ENCODE measurements at places on chromosomes 5 and 9. TPM values are rescaled to one million over a fixed set of nuclear protein-coding genes. Genes with fewer than 3 reads are reported as not detected.

GRCh38 chr5:55570026-55570425 lies 35.3 kb upstream of the PLPP1 start:
- DNase-seq = no peak

DNA sequence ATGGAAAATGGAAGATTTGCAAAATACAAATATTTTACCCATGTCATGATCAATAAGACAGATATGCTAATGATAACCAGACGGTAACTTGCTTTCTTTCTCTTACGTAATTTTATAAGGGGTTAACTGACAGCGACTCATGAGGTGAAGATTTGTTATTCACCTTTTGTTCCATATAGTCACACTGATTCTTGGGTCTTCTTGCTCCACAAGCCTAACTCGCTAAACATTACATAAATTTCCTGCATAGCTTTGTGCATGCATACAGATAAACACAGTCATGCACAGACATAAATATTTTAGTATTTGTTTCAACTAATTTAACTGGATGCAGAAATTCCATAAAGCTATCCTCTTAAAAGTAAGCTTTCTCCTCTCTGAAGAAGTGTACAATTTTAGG lies 225.9 kb downstream of the VPS13A start:
- no peak for DNase-seq

DNA sequence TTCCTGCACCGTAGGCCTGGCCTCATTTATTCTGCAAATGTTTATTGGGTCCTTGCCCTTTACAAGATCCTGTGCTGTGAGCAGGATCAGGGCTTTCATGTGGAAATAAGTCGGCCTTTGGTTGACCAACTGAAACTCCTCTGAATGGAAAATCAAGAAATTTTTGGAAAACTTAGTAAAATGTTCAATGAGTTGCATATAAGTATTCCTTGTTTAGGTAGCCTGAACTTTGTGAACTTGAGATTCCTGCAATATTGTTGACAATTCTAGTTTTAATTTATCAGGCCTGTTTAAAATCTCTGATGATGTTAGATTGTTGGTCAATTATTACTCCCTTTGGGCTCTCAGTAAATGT lies 1.1 kb downstream of the MAML1 start:
- DNase-seq = no peak

- DNase-seq = no peak
These were observed 119.0 kb downstream of the ENTREP1 start for GRCh38 chr9:69444021-69444420.

- no peak for DNase-seq
These were observed 99.1 kb upstream of the ABCA1 start for GRCh38 chr9:105027084-105027483.

- DNase-seq = no peak
These were observed 107.4 kb downstream of the ZNF462 start for GRCh38 chr9:106970219-106970975.

DNA sequence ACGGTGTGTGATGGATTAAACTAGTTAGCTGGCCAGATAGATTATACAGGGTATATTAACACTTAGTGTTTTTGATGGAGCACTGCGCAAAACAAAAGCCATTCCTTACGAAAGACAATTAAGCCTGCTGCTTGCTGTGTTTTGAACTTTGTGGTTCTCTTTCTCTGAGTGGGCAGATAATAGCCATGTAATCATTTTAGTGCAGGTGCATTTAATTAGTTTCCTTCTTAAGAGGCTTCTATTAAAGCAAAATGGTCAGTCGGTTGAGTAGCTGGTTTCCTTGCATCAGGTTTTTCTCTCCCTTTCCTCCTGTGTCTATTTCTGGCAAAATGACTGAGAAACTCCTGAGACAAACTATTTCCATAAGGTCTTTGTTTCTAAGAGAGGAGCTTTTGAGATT lies 512.5 kb downstream of the DMAC1 start:
- no peak for DNase-seq

DNA sequence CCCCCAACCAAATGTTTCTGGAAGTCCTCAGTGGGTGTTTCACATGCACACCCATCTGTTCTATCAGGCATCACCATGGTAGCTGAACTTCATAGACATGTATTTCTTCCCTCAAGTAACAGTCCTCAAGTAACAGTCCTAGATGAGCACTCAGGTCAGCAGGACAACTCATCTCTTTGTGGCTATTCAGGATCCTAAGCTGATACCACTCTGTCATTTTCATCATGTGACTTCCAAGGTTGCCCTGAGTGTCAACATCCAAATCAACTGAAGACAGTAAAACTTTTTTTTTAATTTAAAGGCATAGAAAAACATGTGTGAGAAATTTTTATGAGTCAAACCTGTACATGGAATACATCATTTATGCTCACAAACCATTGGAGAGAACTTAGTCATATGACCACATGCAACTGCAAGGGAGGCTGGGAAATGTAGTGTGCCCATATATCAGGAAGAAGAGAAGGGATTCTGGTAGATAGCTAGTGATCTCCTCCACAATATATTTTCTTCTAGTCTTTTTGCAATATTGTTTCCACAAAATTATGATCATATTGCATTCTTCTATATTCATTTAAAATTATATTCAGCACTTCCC lies 64.2 kb upstream of the FST start:
- no peak for DNase-seq

DNA sequence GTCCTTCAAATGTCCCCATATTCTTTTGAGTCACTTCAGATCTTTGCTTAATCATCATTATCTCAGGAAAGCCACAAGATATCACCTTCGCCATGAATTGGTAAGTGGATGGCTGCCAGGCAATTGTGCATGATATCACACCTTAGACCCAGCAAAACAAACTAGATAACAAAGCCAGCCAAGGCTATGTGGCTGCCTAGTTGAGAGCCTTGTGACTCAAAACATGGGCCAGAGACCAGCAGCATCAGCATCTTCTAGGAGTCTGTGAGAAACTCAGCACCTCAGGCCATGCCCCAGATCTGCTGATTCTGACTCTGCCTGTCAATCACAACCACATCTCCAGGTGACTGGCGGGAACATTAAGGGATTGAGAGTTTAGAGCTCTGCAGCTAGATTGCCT lies 82.8 kb downstream of the SLIT3 start:
- no peak for DNase-seq

DNA sequence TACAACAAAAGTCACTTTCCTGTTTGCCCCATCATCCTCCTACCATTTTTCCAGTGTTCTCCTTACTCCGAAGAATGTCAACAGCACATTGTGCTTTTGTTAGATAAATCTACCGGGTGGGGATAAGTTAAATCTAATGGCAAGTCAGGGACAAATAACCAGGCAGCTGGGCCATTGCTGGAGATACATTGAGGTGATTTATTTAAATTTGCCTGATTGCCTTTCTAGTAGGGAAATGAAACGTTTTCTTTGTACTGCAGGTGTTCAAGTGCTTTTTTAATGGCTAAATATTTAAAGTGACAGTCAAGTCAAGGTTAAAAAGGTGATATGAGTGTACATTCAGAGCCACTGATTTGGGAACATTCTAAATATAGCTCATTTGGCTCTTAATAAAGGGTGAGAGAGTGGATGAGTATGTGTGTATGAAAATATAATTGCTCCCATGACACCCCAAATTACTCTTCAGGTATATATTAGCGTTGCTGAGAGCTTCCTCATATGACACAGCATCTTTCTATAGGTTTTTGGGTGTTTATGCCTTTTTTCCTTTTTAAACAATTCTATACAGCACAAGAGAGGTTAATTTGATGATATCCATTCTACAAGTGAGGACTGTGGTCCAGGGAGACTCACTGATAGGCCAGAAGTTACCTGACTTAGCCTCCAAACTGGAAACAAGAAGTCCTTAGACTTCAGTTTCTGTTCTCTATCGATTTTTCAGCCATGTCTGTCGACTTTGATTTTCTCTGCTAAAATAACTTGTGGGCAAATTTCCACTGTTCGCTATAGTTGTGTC lies 51.9 kb downstream of the DMRT2 start:
- DNase-seq = no peak

DNA sequence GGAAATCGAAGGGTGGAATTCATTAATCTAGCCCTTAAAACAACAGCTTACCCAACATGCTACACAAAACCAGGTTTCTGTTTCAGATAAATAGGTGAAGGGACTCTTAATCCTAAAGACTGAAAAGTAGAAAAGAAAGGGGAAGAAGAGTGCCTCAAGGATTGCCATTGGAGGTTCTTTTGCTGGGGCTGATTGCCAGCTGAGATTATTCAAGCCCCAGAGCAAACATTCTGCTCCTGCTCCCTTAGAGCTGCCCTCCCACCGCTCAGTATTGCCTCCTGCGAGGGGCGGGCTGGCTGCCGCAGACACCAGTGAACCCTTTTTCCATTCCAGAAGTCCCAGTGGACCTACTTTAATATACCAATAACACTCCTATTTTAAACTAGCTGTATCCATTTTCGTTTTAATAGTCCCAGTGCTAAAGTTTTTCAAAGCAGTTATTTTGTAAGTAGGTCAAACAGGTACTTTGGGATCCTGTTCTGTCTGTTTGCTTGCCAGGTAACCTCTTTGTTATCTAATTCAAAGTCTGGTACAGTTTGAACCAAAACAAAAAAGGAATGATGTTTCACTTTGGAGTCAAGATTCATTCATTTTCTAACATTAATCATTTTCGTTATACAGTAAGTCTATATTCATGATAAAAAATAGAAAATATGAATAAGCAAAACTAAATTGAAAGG lies 38.6 kb downstream of the HMGCS1 start:
- DNase-seq = no peak

DNA sequence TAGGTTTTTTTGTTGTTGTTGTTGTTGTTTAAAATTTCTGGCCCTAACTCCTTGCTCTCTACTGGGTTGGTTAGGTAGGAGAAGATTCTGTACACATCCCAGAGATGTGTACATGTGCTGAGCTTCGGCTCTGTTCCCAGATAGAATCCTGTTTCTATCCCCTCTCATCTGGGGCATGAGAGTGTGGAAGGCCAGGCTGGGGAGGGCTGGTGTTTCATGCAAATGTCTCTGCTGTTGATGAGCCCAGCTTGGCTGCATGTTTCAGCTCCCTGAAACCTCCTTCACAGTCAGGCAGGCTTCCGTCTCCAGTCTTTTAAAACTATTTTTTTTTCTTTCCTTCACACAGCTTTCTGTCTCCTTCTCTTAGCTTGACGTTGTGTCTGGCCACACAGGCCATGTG lies 526.9 kb upstream of the KLF4 start:
- DNase-seq = no peak

GRCh38 chr9:69674716-69675438 lies 2.7 kb upstream of the APBA1 start:
- no peak for DNase-seq

GRCh38 chr9:135198144-135198543 lies 110.7 kb downstream of the OLFM1 start:
- DNase-seq = no peak

GRCh38 chr5:56620903-56621677 lies 194.3 kb upstream of the MAP3K1 start:
- no peak for DNase-seq

- DNase-seq = peak; percentile 47
These were observed 112.8 kb downstream of the GCNT1 start for GRCh38 chr9:76571743-76572146.

DNA sequence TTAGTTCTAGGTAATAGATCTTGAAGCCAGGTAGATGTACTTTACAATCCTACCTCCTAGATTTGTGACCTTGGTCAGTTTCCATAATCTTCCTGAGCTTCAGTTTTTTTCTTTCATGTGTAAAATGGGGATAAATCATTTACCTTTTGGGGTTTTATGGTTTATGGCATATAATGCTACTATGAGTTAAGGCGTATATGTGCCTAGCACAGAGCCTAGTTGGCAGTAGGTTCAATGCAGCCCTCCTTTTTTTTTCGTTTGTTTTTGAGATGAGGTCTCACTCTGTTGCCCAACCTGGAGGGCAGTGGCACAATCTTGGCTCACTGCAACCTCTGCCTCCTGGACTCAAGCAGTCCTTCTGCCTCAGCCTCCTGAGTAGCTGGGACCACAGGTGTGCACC lies 28.8 kb downstream of the EGFLAM start:
- DNase-seq = no peak

DNA sequence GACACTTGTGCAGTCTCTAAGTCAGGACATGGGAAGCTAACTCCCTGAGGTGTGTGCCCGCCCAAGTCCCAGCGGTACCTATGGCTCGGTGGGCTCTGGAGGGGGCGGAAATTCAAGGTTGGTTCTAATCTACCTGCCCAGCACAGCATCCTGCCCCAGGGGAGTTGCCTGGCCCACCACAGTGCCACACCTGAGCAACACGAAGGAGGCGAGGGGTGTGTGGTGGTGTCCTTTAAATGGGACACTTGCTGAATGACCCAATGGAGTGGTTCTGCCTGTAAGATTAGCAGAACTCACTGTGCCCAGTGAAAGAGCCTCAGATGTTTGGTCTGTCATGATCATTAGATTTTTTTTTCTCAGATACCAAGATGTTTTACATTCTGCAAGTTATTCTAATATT lies 70.7 kb upstream of the OTULINL start:
- no peak for DNase-seq

DNA sequence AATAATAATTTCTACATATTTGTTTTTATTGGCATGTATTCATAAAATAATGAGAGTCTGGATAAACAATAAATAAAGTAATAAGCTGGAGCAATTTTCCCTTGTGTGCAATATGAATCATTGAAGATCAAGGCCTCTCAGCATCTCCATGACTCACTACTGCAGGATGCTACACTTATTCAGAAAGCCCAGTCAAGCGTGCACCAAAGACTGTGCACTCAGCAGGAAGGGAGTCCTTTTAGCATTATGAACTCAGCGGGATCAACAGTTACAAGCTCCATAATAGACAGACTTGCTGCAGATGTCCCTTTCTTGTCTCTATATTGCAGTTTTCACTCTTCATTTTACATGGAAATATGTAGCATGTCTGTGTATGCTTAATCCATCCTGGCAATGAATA lies 485.3 kb downstream of the CDH9 start:
- no peak for DNase-seq

DNA sequence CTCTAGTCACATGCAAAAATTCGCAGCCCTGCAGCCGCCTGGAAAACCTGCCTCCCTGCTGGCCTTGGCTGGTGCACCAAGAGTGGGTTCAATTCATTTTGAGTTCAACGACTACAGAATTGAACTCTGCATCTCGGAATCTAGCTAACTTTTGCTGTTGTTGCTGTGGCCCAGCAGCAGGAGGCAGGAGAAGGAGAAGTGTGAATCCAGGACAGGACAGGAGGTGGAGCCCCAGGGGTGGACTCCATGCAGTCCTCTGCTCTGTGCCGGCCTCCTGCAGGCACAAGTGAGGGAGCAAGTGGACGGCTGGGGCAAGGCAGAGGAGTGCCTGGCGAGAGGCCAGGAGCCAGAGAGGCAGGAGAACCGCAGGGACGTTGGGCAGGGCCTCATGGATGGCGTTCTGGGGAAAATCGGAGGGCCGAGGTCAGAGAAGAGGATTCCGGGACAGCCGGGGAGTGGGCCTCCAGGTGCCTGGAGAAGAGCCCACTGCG lies 214.2 kb downstream of the FANCC start:
- no peak for DNase-seq

The MPDZ gene
- total RNA-seq = not detected

The GABRA1 gene
- total RNA-seq = not detected

The PCDHA4 gene
- not detected for total RNA-seq

The PCSK1 gene
- not detected for total RNA-seq

The SETD9 gene
- 7.0 TPM for total RNA-seq

The DBH gene
- total RNA-seq = not detected

The DNAI1 gene
- total RNA-seq = not detected

The ASS1 gene
- total RNA-seq = 2.6 TPM
